Caudate nucleus (tissue), 63 donors: ENCODE measurements at places on chromosomes 1 and 21.

- DNase-seq: no peak
Measured at GRCh38 chr1:99675994-99676393, 30.1 kb downstream of the PALMD start.

DNA sequence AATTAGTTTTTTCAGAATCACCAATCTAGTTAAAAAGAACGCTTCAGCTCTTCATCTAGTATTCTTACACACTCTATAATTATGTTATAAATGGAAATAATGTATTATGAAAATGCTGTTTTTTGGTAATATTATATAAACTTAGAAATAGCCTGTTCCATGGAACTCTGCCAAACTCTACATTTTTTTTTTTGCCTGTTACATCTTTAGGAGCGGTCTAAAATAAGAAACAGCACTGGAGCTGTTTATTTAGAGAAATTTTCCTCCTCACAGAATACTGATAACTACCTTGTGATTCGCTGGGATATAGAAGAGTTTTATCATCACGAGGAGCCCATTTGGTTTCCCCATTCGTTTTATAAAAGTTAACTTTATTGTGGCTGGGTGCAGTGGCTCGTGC, 58.5 kb downstream of the PKN2 start:
- DNase-seq: no peak

DNA sequence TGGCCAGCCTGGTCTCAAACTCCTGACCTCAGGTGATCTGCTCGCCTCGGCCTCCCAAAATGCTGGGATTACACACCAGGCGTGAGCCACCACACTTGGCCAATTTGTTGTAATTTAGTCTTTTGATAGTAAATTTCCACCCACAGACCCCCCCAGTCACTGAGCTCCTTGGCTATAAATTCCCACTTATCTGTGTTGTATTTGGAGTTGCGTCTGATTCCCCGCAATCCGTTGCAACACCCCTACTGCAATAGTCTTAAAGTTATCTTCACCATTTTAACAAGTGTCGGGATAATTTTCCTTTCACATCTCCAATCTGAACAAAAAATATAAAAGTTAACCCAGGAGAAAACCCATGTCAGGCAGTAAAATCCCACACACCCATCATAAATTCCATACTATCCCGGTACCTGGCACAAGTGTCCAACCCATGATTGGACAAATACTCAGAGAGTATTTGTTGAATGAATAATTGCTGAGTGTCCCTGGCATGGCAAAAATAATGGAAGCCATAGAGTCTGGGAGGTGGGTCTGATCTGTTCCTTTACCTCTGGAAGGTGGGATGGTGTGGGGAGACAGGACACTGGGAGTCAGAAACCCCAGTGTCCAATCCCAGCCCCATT, 9.3 kb upstream of the CNR2 start:
- DNase-seq: no peak

DNA sequence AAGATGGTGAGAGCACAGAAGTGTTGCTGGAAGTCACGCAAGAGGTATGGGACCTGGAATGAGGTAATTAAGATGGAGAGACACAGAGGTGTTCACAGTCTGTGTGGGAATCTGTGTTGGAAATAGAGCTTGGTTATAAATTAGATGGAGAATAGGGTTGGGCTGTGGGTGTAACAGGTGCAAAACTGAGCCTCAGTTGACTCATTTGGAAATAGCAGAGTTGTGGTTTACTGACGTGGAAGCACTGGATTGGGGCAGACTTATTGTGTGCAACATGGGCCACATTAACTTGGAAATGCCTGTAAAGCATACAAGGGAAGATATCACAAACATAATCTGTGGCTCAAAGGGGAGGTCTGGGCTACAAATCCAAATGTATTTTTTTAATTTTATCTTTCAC, 13.0 kb downstream of the CAMSAP2 start:
- no peak for DNase-seq

DNA sequence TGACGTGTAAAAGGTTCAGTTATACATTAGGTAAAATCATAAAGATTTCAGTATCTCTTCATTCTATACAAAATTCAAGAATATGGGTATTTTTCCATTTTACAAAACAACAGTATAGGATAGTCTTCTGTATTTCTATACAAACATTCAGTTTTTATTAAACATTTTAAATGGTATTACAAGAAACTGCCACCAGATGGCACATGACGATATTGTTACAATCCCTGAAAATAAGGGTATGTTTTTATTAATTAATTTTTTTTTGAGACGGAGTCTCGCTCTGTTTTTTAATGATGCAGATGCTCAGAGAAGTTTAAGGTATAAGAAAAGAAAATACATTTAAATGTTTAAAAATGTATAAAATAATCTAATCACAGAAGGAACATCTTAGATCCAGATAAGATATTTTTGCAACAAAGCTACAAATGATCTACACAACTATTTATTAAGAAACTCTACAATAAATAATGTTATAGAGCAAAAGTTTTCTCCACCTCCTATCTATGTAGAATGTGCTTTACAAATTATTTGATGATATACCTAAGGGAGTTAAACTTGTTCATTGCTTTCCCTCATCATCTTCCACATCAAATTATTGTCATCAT, 23.5 kb upstream of the RSBN1 start:
- DNase-seq: no peak
